ENCODE measurements at places on chromosomes 2 and 18.

DNA sequence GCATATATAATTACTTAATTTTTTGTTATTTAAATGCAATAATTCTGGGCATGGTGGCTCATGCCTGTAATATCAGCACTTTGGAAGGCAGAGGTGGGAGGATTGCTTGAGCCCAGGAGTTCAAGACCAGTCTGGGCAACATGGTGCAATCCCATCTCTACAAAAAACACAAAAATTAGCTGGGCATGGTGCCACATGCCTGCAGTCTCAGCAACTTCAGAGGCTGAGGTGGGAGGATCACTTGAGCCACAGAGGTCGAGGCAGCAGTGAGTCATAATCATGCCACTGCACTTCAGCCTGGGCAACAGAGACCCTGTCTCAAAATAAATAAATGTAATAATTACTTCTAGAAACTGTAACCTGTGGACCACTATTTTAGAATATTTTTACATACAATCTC, 21.5 kb upstream of the TMEM87B start:
- no peak for DNase-seq

DNA sequence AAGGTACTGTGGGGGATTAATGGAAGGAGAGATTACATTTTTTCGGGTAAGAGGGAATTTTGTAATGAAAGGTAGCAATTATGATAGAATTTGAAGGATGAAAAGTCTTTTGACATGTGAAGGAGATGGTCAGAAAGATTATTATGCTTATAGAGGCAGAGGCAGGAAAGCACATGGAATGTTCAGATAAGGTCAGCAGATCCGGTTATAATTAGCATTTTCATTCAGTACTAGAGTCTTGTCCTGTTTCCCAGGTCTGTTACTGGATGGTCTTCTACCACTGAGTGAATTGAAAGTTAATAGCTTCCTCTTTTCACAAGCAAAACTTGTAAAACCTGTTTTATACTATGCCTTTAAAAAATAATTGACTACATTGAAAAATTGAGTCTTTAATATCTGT, 116.9 kb downstream of the PHLPP1 start:
- peak; percentile 56 for DNase-seq

GRCh38 chr18:63969942-63970808, at the start of gene SERPINB8:
Gene SERPINB8, plus strand, starts transcription at chr18:63970081. Its CDS starts 8,228 bp downstream, at chr18:63978309.
- peak; percentile 86 for DNase-seq

DNA sequence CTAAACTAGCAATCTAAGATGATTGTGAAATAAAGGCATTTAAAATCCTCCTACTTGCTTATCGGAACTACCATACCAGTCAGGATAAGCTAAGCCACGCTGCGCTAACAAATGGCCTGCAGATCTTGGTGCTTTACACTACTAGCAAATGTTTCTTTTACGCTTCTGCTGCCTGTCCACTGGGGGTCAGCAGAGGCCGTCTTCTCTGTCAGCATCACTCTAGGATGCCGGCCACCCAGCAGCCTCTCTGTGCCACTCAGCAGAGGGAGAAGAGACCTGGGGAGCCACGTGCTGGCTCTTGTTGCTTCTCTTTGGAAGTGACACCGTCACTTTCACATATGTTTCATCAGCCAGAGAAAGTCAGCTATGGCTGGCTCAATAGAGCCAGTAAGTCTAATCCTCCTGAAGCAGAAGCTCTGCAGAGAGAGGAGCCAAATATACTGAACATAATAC, 36.6 kb downstream of the COPS8 start:
- DNase-seq: peak; percentile 64

GRCh38 chr2:152406119-152406835, 71.3 kb downstream of the FMNL2 start:
- DNase-seq: peak; percentile 44

GRCh38 chr2:232293191-232293590, 85.4 kb upstream of the ALPP start:
- no peak for DNase-seq

DNA sequence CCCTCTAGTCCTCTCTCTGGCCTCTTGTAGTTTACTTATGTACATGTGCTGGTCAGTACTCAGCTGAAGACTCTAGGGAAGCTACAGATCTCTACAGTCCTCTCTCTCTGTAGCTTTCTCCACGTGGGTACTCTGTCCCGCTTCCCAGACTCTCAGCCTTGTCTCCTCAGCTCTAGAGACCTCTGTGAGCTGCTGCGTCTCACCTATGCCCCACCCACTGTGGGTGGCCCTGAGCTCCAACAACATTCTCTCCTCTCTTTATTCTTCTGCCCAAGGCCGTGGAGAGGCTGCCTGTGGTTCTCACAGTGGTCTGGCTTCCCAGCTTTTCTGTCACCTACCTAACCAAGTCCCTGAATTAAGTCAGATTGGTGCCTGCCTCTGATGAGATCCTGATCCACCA, 33.4 kb downstream of the MFSD6 start:
- no peak for DNase-seq

- no peak for DNase-seq
Observed at GRCh38 chr18:73717570-73717969, 430.1 kb downstream of the FBXO15 start.

- no peak for DNase-seq
Observed at GRCh38 chr18:29862824-29863223, 1179.7 kb downstream of the DSC3 start.

DNA sequence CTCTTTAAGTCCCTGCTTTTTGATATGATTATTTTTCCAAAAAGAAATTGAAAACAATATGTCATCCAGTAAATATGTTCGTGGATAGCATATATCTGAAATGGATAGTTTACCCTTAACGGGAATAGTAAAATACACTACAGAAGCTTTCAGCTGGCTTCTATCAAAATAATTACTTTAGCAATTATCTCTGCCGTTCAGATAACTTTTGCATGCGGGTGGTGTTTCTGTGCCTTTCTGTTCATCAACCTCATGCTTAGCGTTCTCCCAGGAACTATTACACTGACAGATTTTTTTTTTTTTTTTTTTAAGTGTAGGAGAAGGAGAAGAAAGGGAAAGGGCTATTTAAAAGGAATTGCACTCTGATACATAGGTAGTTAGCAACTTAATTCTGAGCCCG, 53.6 kb downstream of the TSHZ1 start:
- no peak for DNase-seq

DNA sequence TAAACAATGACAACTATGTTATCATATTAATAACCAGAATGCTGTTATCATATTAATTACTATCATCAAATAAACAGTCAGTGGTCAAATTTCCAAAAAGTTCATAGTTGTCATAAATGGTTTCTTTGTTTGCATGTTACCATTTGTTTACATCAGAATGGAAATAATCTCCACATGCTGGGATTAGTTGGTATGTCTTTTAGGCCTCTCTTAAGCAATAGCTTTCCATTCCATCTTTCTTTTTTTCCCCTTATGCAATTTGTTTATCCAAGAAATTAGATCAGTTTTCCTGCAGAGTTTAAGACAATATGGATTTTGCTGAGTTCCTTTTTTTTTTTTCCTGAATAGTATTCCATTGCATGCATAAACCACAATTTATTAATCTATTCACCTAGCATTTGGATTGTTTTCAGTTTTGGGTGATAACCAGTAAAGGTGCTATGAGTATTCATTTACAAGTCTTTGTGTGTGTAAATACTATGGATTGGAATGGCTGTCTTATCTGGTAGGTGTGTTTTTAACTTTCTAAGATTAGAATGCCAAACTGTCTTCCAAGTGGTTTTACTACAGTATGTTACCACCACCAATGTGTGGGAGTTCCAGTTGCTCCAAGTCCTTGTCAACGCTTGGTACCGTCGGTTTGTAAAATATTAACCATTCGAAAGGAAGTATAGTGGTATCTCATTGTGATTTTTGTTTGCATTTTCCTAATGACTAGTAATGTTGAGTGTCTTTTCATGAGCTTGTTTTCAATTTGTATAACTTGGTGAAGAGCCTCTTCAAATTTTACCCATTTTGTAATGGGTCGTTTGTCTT, 33.3 kb upstream of the TXNDC2 start:
- DNase-seq: no peak

DNA sequence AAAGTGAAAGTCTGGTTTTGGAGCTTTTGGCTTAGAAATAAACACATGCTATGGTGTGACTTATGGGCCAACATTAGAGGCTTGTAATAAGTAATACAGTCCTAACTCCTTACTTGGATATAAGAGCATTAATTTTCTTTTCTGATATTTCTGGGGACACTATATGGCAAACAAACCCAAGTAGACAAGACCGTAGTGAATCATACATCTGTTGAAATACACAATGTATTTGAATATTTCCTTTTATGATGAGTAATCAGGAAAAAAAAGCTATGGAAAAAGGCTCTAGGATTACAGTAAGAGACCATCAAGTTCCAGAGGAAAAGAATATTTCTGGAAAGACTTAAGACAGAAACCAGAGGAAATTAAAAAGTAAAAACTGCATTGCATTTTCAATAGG, 146.0 kb upstream of the CYP26B1 start:
- DNase-seq: peak; percentile 69

DNA sequence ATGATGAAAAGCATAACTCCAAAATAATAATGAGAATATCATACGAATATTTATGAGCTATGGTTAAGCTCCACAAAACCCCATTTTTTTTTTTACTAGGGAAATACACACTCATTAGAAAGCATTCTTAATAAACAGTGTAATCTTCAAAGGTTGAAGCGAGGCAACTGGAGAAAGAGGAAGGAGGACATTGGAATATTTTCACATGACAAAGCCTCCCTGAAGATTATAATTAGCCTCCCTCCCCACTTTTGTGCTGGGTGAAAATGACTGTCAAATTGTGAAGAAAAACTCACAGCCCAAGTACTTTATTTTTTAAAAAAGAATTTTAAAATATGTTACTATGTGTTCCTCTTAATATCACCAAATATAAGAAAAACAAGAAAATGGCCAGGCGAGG, 64.1 kb upstream of the NFU1 start:
- no peak for DNase-seq

DNA sequence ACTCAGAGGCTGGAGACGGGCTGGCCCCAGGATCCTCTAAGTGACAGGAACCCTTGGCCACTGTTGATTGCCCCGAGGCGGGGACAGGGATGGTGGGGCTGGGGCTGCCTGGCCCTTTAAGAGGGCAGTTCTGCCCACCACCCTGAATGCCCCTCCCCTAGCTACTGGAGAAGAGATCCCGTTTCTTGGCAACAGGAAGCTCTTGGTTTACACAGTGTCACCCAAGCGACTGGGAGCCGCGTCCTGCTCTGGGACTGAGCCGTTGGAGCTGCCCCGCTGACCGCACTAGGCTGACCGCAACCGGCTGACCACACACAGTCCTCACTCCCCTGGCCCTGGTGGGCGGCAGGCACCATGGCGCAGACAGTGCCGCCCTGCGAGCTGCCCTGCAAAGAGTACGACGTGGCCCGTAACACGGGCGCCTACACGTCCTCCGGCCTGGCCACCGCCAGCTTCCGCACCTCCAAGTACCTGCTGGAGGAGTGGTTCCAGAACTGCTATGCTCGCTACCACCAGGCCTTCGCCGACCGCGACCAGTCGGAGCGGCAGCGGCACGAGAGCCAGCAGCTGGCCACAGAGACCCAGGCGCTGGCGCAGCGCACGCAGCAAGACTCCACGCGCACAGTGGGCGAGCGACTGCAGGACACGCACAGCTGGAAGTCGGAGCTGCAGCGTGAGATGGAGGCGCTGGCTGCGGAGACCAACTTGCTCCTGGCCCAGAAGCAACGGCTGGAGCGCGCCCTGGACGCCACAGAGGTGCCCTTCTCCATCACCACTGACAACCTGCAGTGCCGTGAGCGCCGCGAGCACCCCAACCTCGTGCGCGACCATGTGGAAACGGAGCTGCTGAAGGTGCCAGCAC, at the start of gene TEKT4:
Gene TEKT4 (plus strand): TSS at position 205 of the 862 bp plus-strand sequence. CDS start 150 bp downstream, at position 355.
- DNase-seq: no peak

DNA sequence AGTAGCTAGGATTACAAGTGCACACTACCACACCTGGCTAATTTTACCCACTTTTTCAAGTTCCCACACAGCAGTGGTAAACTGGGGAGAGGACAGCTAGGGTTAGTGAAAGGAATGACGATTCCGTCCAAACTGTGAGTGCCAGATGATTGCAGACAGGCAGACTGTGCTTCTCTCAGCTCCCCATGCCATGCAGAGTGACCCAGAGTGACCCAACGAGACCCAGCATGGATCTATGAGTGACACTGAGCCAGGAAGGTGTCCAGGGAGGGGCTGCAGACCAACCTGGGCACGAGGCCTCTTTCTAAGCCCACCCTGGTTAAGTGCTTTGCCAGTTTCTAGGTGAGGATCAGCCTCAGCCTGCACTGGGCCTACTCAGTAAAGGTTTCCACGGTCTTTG, 7.7 kb upstream of the KLF11 start:
- no peak for DNase-seq

DNA sequence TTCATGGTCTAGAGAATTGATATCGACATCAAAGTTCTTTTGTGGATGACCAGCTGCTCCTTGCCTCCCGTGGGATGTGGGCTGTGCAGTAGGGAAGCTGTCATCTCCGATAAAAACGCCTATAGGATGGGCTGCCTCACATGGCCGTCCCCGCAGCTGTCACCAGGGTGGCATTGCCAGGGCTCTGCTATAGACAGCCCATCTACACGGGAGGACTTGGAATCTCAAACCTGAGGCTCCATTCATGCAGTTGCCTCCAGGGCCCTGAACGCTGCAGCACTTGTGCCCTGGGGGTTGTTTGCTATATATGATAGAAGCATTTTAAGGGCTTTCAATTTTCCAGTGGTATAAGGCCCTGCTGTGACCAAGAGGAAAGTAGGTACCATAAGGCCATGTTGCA, 183.1 kb downstream of the MYCN start:
- no peak for DNase-seq

GRCh38 chr2:152420363-152420762, 85.4 kb downstream of the FMNL2 start:
- no peak for DNase-seq

DNA sequence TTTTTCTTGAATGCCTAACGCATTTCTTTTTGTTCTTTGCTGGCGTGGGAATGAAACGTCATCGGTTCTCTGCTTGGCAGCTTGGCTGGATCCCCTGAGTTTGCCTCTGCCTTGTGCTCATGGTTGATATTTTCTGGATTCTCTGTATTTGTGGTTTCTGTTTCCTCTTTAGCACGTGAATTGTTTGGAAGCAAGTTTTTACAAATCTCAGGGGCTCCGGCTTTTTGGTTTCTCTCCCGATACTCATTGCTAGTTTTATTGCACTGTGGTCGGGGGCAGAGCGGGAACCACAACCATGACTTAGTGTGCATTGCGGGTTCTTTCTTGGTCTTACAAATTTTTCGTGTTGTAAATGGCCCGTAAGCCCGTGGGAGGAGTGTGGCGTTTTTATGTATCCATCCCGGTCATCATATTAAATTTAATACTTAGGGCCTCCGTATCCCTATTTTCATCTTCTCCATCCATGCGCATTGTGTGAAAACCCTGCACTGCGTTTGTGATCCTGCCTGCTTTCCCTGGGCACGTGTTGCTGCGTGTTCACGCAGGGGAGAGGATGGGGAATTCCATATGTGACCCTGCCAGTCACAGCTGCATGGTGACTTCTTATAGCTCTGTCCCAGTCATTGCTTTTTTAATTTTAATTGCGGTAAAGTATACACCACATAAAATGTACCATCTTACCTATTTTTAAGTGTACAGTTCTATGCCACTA, 9.4 kb downstream of the RAMP1 start:
- no peak for DNase-seq

- DNase-seq: no peak
Observed at GRCh38 chr18:31493171-31493570, 4.8 kb upstream of the DSG2 start.

All from endothelial cell of umbilical vein (primary cell).